ENCODE measurements at places on chromosomes 4 and X. TPM values are rescaled to one million over a fixed set of nuclear protein-coding genes. Genes with fewer than 3 reads are reported as not detected.

The GPR50 gene
- total RNA-seq: not detected

The SYTL5 gene
- total RNA-seq: not detected

The ZRSR2 gene
- 9.3 TPM for total RNA-seq

The MAGEA6 gene
- not detected for total RNA-seq

- no peak for DNase-seq
Measured at GRCh38 chr4:146098978-146099377, 76.5 kb upstream of the LSM6 start.

DNA sequence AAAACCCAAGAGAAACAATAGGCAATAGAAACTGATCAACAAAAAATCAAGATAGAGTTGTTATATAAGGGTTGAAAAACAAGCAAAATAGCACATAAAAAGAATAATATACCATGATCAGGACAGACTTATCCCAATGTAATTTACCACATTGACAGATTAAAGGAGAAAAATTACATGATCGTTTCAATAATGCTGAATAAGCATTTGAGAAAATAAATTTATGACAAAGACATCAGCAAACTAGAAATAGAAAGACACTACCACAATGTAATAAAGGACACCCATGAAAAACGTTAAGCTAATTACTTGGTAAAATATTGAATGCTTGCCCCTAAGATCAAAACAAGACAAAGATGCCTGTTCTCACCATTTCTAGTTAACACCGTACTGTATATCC is 105.6 kb downstream of the ARHGEF9 start:
- no peak for DNase-seq

GRCh38 chr4:118729287-118730286 is 44.4 kb downstream of the METTL14 start:
- DNase-seq: no peak

GRCh38 chr4:173212379-173212778 is 43.8 kb downstream of the GALNT7 start:
- no peak for DNase-seq

- no peak for DNase-seq
Measured at GRCh38 chr4:85603437-85604336, 128.7 kb downstream of the ARHGAP24 start.

DNA sequence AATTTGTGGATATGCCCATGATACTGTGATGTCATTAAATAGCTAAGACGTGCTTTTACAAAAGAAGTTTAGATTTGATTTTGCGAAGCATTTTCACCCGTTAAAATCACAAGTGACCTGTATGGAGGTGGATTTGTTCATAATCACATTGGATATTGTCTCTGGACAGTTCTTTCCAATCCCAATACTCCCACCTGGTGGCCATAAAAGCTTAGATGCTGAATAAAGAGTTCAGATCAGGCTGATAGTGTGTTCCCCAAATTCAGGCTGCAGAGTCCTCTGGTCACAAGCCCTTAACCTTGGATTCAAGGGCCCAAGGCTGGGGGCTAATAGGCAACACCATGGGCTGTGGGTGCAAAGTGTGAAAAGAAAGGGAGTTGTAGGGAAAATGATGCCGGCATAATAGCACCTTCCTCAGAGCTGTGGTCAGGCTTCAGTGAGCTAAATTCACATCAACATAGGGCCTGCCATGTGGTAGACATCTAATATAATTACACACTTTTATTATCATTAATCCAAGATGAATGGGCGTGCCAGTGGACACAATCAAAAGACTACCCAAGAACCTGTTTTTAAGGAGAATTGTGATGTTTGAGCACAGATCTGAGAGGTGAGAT is 28.1 kb downstream of the SMIM43 start:
- no peak for DNase-seq

DNA sequence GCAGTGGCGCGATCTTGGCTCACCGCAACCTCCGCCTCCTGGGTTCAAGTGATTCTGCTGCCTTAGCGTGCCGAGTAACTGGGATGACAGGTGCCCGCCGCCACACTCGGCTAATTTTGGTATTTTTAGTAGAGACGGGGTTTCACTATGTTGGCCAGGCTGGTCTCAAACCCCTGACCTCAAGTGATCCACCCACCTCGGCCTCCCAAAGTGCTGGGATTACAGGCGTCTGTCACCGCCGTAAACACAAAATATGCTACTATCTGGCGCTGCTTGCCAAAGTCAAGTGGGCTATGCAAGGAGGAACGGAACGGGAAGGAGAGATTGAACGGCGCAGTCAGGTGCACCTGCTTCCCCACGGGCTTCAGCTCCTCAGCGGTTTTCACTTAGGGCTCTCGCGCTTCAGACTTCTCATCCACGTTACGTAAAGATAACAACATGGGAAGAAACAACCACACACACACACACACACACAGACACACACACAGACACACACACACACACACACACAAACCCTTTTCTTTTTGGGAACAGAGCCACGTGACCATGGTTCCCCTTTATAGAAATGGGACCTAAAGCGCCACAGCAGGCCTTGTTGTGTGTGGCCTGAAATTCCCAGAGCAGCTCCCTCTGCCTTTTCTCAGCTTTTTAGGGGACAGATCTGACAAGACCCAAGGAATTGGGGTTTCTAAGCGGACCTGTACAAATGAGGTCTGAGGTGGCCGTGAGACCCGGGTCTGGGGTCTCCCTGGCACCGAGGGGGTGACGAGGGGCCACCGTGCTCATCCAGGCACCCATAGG is 1.5 kb downstream of the P2RY8 start:
- DNase-seq: no peak

- DNase-seq: no peak
Measured at GRCh38 chr4:18840481-18840880, 818.9 kb upstream of the LCORL start.

DNA sequence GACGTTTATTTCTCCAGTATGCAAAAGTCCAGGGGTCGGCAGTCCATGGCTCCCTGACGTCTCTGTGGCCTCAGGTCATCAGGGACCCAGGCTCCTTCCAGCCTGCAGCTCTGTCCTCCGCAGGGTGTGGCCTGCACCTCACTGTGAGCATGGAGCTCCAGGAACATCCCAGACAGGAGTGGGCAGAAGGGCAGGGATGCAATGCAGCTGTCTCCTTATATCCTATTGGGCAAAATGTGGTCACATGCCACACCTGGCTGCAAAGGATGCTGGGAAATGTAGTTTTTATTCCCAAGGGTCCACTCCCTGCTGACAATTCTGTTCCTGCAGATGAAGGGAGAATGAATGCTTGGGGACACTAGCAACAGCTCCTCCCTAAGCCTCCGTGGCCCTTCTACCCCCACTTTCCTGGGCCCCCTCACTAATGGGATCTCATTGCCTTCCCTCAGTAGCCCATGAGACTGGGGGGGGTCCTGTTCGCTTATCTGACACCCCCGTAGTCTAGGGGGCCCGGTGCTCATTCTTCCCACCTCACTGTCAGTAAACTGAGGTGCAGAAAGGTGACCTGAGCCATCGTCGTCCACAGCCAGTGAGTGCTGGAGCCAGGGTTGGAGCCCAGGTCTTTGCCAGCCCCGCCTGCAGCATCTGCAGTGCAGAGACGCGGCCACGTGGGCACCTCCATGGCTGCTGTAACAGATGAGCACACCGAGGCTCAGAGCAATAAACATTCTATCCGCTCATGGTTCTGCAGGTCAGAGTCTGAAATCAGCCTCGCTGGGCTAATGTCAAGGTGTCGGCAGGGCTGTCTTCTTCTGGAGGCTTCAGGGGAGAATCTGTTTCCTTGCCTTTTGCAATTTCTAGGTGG is 5.9 kb upstream of the GRPEL1 start:
- no peak for DNase-seq

- DNase-seq: peak; percentile 12
Measured at GRCh38 chr4:77009511-77010115, 60.1 kb downstream of the SEPTIN11 start.

GRCh38 chr4:106266201-106266600 is 49.8 kb downstream of the TBCK start:
- DNase-seq: no peak
